ENCODE measurements at places on chromosomes 12 and 14. TPM values are rescaled to one million over a fixed set of nuclear protein-coding genes. Genes with fewer than 3 reads are reported as not detected.

NKX2-1 gene
- not detected for total RNA-seq

GPR132 gene
- total RNA-seq = 24.1 TPM

RBP5 gene
- total RNA-seq = not detected

CYP27B1 gene
- total RNA-seq = 12.0 TPM

AHNAK2 gene
- total RNA-seq = not detected

DENND5B gene
- total RNA-seq = 0.16 TPM

LRRC9 gene
- total RNA-seq = 0.56 TPM

FZD10 gene
- not detected for total RNA-seq

FAM186B gene
- total RNA-seq = 0.41 TPM
